ENCODE measurements at places on chromosomes 2 and 18. TPM values are rescaled to one million over a fixed set of nuclear protein-coding genes. Genes with fewer than 3 reads are reported as not detected.

Gene M1AP
- total RNA-seq: 4.8 TPM

Gene RUFY4
- total RNA-seq: not detected

Gene GNLY
- not detected for total RNA-seq

Gene GPR148
- total RNA-seq: not detected

Gene PKDCC
- total RNA-seq: 48.0 TPM

Gene CD8B2
- total RNA-seq: not detected

Gene DOK6
- 0.50 TPM for total RNA-seq

Gene NEUROD1
- not detected for total RNA-seq

- no peaks in the 10 kb centered on the region for H3K36me3 ChIP-seq
- no peak overlapping the region for H3K27ac ChIP-seq
- no peak for DNase-seq
- no peaks in the 10 kb centered on the region for H3K27me3 ChIP-seq
Measured at GRCh38 chr2:127683757-127684156, 8.4 kb upstream of the LIMS2 start.

- H3K4me3 ChIP-seq: no peak overlapping the region
- no peaks in the 10 kb centered on the region for H3K4me1 ChIP-seq
- H3K27ac ChIP-seq: no peak overlapping the region
- no peaks in the 10 kb centered on the region for H3K27me3 ChIP-seq
- no peaks in the 10 kb centered on the region for H3K36me3 ChIP-seq
Measured at GRCh38 chr18:62445386-62445917, 77.4 kb upstream of the ZCCHC2 start.

GRCh38 chr18:22335731-22336198, 82.0 kb downstream of the CTAGE1 start:
- H3K4me1 ChIP-seq: peaks cover 2% of the 10 kb centered on the region
- no peak overlapping the region for H3K27ac ChIP-seq
- DNase-seq: no peak
- no peaks in the 10 kb centered on the region for H3K36me3 ChIP-seq
- H3K27me3 ChIP-seq: no peaks in the 10 kb centered on the region

GRCh38 chr2:164515734-164516133, 105.5 kb downstream of the GRB14 start:
- H3K27ac ChIP-seq: no peak overlapping the region
- H3K27me3 ChIP-seq: no peaks in the 10 kb centered on the region
- no peaks in the 10 kb centered on the region for H3K4me1 ChIP-seq
- no peaks in the 10 kb centered on the region for H3K36me3 ChIP-seq
- no peak for DNase-seq
- H3K4me3 ChIP-seq: no peak overlapping the region

DNA sequence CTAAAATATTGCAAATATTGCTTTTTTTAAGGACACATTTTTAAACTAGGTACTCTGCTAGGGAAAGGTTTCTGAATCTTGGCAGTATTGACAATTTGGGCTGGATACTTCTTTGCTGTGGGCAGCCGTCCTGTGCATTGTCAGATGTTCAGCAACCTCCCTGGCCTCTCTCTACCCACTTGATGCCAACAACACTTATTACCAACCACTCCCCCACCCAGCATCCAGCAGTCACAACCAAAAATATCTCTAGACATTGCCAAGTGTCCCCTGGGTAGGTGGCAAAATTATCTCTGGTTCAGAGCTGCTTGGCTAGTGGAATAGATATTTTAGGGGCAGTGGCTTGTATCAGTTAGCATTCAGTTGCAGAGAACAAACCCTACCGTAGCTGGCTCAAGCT, 114.3 kb upstream of the PNPT1 start:
- H3K36me3 ChIP-seq: no peaks in the 10 kb centered on the region
- H3K27ac ChIP-seq: no peak overlapping the region
- no peak for DNase-seq
- no peaks in the 10 kb centered on the region for H3K27me3 ChIP-seq
- H3K4me3 ChIP-seq: no peak overlapping the region
- H3K4me1 ChIP-seq: peaks cover 4% of the 10 kb centered on the region

- H3K27me3 ChIP-seq: no peaks in the 10 kb centered on the region
- no peak overlapping the region for H3K4me3 ChIP-seq
- no peak for DNase-seq
- no peak overlapping the region for H3K27ac ChIP-seq
- H3K4me1 ChIP-seq: no peaks in the 10 kb centered on the region
- 0 out of 2 replicates have a peak, but pooled peaks cover 2% of the 10 kb centered on the region for H3K36me3 ChIP-seq
Measured at GRCh38 chr2:226763320-226763719, 36.3 kb downstream of the IRS1 start.

- no peaks in the 10 kb centered on the region for H3K27me3 ChIP-seq
- H3K4me1 ChIP-seq: no peaks in the 10 kb centered on the region
- no peak for DNase-seq
Measured at GRCh38 chr2:193868833-193869232, 1674.1 kb upstream of the TMEFF2 start.

All from H1 (cell line).